ENCODE measurements at places on chromosomes 3 and 15.
A peak's percentile ranks its signal among the peaks of the same experiment; 100 is the strongest.

- DNase-seq: no peak
Measured at GRCh38 chr15:57949374-57949943, 116.1 kb downstream of the ALDH1A2 start.

GRCh38 chr3:54901906-54902685, 25.8 kb downstream of the LRTM1 start:
- no peak for DNase-seq

DNA sequence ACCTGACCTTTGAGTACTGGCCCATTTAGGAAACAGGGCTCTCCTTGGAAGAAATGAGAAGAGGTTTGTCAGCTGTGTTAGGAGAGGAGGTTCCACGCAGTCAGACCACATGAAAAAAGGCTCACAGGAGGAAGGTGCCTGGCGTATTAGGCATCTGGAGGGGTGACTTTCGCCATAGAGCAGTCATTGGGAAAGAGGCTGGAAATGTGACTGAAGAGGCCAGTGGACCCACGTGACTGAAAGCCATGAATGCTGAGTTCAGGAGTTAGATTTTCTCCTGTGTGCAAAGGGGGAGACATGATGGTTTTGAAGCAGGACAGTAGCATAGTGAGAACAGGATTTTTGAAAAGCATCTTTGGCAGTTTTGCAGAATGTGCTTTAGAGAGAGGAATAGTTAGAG, 29.7 kb upstream of the RNF7 start:
- no peak for DNase-seq

DNA sequence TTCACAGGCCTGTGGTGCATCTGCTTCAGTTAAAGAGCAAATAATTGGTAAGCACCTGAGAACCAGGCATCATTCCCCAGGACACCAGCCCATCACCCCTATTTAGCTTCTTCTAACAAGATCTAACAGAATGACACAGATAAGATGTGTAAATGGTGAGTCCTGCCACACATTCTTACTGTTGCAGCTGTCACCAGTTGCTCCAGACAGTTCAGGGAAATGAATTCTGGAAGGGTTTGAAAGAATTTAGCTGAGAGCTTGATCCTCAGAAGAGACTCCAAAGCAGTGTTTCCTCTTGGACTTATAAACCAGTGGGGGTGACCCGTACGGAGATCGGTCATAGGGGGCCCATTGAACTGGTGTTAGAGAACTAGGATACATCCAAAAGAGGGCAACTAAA, 238.0 kb downstream of the MEX3B start:
- DNase-seq: no peak

DNA sequence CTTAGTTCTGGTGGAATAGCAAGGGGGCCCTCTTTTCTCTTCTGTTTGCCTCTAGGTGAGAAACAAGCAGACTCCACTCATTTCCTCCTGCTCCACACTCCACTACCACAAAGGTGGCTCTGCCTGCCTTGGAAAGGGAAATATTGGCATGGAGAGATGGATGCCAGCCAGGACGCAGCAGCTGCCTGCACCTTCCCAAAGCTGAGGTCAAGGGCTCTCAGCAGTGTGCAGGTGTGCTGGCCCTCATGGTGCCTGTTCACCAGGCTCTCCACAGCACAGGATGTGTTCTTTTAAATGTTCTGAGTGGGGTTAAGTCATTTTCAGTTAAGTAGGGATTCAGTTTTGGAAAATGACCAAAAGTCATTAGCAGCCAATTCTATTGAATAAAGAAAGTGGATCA, 211.2 kb upstream of the STRIT1 start:
- DNase-seq: peak; percentile 31

DNA sequence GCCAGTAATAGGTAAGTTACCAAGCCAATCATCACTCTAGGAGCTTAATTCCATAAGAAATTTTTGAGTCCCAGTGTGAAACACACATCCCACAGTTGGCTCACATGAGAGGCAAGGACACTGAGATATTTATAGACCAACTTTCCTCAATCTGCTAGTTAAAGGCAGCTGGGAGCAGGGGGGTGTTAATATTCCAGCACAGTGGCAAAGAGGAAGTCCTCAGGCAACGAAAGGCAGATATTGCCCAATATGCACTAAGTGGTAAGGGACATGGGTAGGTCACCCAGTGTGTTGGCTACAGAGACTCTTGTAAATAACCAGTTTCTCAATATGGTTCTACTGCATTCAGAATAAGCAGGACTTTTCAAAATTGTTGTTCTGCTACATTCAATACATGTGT, 61.0 kb downstream of the TOP2B start:
- DNase-seq: no peak

All from NCI-H524 (cell line).